Endothelial cell (in vitro differentiated cells): ENCODE measurements at places on chromosomes 12 and 14. TPM values are rescaled to one million over a fixed set of nuclear protein-coding genes. Genes with fewer than 3 reads are reported as not detected.

DNA sequence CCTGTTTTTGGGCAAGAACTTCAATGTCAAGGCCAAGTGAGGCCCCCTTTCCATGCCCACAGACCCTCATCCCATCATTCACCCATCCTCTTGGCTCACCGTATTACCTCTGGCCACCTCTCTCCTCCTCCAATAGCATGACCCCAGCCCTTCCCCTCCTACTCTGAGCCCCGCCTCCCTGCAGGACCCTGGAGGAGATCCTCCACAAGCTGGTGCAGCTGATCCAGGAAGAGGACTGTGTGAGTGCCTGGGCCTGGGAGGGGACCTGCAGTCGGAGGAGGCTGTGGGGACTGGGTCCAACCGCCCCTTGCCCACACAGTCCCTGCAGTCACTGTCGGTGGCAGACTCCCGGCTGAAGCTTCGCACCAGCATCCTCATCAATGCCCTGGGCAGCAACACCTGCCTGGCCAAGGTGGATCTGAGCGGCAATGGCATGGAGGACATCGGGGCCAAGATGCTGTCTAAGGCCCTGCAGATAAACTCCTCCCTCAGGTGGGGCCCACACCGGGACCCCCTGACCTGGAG lies 7.2 kb downstream of the CARMIL3 start:
- DNase-seq, result no peak

- no peak for DNase-seq
Measured at GRCh38 chr12:103505371-103506236, 9.8 kb upstream of the C12orf42 start.

- DNase-seq, result no peak
Measured at GRCh38 chr12:67921286-67921685, 68.0 kb upstream of the IFNG-AS1 start.

- no peak for DNase-seq
Measured at GRCh38 chr12:96425321-96425720, 25.1 kb upstream of the CDK17 start.

- no peak for DNase-seq
Measured at GRCh38 chr12:119980242-119980641, 8.8 kb upstream of the BICDL1 start.

GRCh38 chr12:104003596-104003995 lies 37.9 kb downstream of the TDG start:
- DNase-seq, result no peak

GRCh38 chr12:56258068-56258819 lies at the start of gene ANKRD52:
ANKRD52 (minus strand) TSS chr12:56258384; CDS start chr12:56258269, 115 bp downstream.
- peak; percentile 84 for DNase-seq

DNA sequence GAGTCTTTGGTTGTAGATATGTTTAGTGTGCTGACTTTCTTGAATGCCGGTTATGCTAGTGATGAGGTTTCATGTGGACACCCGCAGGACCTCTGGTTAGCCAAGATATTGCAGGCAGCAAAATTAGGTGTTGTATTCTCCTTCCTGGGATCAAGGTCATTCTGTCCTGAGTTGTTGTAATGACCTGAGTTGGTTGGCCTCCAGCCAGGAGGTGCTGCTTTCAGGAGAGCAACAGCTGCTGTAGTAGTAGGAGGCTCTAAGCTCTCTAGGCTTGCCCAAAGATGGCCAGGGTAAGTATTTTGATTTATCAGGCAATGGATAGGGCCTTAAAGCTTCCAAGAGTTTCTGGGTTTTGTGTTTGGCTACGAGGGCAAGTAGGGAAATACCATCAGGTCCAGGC lies 56.0 kb upstream of the BDKRB2 start:
- DNase-seq, result no peak

DNA sequence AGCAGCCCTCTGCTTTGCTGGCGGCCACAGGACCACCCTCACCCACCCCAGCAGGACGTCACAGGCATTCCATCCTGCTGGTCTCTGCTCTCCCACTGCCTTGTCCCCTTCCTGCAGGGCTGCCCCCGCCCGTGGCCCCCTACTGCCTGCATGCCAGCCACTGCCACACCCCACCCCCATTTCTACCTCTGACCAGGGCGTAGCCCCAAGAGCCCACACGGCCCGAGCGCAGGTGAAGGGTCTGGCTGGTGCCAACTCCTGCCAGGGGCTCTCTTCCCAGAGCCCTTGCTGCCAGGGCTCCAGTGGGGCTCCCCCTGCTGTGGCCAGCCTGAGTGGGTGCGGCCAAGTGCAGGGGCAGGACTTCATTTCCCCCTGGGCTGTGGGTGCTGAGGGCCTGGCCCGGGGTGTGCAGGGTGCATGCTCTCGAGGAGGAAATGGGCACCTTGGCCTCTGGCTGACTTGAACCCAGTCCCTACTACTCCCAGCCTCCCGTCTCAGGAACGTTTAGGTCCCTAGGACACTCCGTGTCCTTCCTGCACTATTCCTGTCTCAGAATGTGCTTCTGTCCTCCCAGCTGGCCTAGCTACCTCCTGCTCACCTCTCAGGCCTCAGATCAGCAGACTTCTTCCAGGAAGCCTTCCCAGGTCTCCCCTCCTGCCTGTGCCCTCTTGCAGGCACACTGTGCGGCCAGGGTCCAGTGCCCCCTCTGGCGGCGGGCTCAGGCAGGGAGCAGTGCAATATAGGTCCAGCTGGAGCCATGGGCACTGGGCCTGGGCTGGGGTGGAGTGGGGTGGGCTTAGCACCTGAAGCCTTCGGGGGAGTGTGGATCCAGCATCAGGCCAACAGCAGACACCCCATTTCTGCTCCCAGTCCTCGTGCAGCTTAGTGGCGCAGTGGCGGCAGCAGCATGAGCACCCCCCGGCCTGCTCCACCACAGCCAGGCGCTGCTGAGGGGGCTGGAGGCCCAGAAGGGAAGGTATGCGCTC lies 1.4 kb downstream of the LBHD2 start:
- peak; percentile 57 for DNase-seq

DNA sequence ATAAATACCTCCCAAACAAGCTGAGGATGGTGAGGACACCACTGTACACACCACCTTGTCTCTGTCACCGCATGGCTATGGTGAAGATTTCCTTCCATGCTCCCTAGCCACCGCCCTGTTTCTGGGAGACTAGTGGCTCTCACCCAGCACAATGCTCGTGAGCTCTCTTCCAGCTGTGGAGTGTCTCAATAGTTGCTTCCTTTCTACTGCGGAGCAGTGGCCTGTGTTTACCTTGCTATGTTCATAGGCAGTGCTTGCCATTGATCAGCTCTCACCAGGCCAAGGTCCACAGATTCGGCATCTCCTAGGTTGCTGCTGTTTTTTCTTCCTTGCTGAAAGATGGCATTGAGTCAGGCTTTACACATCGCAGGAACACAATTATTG lies 313.6 kb upstream of the RTL1 start:
- no peak for DNase-seq

DNA sequence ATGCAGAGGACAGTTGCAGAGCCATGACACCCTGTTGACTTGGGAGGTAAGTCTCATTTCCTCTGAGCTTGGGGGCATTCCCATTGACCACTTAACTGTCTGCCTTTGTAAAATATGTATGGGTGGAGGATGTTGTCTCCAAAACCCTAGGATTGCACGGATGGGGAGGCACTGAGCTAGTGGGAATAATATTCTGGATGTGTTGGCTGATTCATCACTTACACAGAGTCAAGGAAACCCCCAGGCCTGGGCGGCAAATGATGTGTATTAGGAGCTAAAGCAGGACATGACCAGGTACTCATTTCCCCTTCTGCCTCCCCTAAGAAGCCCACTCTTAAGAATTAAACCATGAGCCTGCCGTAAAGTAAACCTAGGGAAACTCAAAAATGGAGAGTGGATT lies 319.4 kb downstream of the VRK1 start:
- no peak for DNase-seq

GRCh38 chr12:125314051-125314755 lies 249.0 kb downstream of the AACS start:
- DNase-seq, result no peak

GRCh38 chr12:48873096-48873495 lies 7.4 kb upstream of the RND1 start:
- DNase-seq, result no peak

DNA sequence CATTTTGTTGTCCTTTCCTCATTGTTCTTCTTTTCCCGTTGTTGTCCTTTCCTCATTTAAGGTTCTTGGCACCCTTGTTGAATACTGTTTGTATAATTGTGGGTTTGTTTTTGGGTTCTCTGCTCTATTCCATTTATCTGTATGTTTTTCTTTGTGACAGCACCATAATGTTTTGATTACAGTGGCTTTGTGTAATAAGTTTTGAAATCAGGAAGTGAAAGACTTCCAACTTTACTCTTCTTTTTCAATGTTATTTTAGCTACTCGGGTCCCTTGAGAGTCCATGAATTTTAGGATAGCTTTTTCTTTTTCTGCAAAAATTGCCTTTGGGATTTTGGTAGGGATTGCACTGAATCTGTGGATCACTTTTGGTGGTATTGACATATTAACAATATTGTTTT lies 28.1 kb downstream of the ETNK1 start:
- DNase-seq, result no peak

DNA sequence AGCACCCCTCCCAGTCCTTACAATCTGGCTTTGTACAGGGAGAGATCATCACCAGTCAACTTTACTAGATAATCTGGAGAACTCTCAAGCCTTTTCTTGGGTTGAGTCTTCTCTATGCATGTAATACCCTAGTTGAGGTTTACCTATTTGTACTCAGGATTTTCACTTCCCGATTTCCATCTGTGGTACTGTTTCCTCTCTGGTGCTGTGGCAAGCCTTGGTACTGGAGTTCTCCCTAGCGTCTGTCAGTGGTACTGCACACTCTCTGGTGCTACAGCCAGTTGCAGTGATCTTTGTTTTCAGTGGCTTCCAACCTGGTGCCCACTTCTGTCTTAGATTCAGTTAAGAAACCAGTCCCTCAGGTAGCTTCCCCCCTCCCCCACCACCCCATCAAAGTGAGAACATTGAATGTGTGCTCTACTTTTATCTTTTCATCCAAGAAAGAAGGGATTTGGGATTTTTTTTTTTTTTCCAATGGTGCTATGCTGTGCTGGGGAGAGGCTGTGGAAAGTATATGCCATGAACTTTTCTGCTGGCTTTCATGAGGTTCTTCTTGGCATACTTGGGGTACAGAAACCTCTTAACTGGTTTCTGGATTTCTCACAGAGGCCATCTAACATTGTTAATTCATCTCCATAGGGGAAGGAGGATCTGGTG lies 69.4 kb upstream of the EVL start:
- peak; percentile 65 for DNase-seq

GRCh38 chr14:33742166-33742565 lies 208.7 kb downstream of the EGLN3 start:
- no peak for DNase-seq

DNA sequence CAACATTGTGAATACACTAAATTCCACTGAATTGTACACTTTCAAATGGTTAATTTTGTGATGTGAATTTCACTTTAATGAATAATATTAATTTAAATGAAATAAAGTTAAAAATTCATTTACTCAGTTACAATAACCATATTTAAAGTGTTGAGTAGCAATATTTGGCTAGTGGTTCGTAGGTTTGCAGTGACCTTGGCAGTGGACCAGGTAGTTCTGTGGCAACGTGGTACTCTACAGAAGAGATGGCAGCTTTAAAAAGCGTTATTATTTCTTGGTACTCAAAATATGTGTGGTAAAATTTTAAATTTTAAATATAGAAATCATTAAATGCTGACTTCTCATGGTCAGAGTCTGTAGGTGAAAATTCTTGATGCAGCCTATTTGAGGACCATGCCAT lies 51.6 kb downstream of the AEBP2 start:
- DNase-seq, result no peak

DNA sequence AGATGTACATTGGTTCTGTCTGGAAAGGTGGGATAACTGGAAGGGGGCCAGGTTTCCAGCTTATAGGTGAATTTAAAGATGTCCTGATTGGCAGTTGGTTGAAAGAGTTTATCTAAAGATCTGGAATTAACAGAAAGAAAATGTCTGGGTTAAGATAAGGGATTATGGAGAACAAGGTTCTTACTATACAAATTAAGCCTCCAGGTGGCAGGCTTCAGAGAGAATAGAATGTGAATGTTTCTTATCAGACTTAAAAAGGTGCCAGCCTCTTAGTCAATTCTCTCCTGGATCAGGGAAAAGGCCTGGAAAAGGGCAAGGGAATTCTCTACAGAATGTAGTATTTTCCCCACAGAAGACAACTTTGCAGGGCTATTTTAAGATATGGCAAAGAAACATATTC lies 53.1 kb downstream of the CNTN1 start:
- DNase-seq, result no peak

- DNase-seq, result peak; percentile 43
Measured at GRCh38 chr12:120290609-120291305, 946 bp downstream of the RNU4-2 start.

- no peak for DNase-seq
Measured at GRCh38 chr14:100944052-100944451, 40.5 kb upstream of the RTL1 start.

DNA sequence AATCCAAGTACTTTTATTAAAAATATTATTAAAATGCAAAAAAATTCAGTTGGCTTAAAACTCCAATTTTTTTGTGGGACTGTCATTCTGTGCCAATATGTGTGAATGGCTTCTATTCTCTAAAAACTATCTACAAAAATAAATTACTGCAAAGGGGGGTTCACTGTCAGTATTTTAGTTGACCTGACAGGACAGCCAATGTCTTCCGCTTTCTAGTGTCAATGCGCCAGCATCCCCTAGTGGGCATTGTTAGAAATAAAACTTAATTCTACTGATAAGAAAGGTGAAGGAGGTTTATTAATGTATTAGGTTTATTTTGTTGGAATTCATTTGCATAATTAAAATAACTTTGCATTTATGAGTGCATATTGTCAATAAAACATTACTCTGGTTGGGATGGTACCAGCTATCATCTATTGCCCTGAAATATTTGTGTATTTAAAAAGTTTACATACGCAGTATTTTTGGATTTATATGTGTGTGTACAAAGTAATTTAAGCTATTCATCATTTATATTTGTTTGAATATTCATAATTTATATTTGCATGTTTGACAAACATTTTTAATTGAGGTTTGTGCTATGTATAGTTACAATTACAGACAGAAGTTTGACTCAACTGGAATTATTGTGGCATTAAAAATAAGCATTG lies 527.2 kb downstream of the FLRT2 start:
- DNase-seq, result peak; percentile 30

- no peak for DNase-seq
Measured at GRCh38 chr14:65414961-65415589, 2.5 kb downstream of the FUT8 start.

Gene SMCO3
- total RNA-seq, result 0.13 TPM

Gene LRRC43
- total RNA-seq, result 0.31 TPM

Gene BICDL1
- total RNA-seq, result 2.8 TPM

Gene SLC17A8
- not detected for total RNA-seq

Gene PRH2
- not detected for total RNA-seq

Gene LRFN5
- 13.3 TPM for total RNA-seq

Gene CIROP
- not detected for total RNA-seq

Gene ATXN7L3B
- 48.4 TPM for total RNA-seq

Gene SPATA7
- 39.3 TPM for total RNA-seq

Gene JPH4
- total RNA-seq, result 0.64 TPM

Gene BCDIN3D
- 2.6 TPM for total RNA-seq

Gene NEUROD4
- total RNA-seq, result not detected

Gene SLC39A2
- not detected for total RNA-seq

Gene POTEG
- total RNA-seq, result not detected

Gene GPR162
- 52.7 TPM for total RNA-seq

Gene P2RX7
- 0.82 TPM for total RNA-seq
